ENCODE measurements at places on chromosomes 7 and 10. TPM values are rescaled to one million over a fixed set of nuclear protein-coding genes. Genes with fewer than 3 reads are reported as not detected.

- no peak for DNase-seq
These were observed 3.2 kb upstream of the NCOA4 start for GRCh38 chr10:46033602-46034011.

DNA sequence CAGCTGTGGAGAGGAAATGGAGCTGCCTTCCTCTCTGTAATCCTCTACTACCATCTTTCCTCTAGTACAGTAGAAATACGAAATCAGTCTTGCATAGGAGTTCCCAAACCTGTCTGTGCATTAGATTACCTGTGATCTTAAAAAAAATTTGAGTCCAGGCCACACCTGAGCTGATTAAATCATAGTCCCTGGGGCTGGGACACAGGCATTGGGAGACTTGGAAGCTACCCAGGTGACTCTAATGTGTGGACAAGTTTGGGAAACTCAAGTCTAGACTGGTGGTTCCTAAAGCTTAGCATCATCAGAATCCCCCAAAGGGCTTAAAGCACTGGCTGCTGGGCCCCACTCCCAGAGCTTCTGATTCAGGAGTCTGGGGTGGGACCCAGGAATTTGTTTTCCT is 152.7 kb upstream of the GLI3 start:
- no peak for DNase-seq

Gene AGBL3
- 2.3 TPM for total RNA-seq

Gene SPDYE8
- total RNA-seq = not detected

All from GM12878 (cell line).